ENCODE measurements at places on chromosomes 7 and 10.

DNA sequence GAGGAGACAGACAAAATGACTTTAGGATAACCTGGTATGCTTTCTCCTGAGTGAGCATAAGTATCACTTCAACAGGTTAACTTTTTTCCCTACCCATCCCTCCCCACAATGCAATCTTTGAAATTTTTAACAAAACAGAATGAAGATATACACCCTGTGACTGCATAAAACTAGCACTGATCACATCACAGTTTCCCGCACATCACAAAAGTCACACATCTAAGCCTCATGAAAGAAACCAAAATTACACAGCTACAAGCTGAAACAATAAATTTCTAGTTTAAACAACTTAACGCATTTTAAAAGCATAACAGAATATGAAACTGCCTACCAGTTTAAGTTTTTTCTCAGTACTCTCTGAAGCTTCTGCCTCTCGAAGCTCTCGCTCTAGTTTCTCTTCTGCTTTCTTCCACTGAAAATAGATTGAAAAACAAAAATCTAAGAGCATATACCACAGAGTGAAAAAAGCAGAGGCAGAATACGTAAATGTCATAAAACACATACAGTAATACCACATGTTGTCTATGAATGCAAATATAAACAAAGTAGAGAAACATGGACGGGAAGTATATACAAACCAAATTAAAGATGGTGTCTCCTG is 18.1 kb downstream of the NOC3L start:
- DNase-seq, result no peak

- DNase-seq, result no peak
These were observed 295.6 kb downstream of the DPP6 start for GRCh38 chr7:154347700-154348266.

DNA sequence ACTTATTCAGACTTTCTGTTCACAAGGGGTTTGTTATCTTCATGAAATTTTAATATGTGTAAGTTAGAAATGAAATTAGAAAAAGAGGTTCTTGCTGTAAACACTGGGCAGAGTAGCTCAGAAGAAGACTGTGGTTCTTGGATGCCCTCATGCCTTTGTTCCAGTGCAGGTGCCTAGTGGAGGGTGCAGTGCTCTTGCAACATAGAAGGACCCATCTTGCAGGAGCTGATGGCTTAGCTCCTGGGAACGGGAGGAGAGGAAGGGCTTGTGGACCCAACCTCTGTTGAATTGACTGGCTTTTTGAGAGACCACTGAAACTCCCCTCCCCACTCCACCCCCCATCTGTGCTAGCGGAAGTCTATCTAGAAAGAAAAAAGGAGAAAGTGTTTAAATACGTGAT is 116.8 kb downstream of the GLCCI1 start:
- no peak for DNase-seq

GRCh38 chr7:29287366-29287765 is 92.8 kb downstream of the CHN2 start:
- no peak for DNase-seq

GRCh38 chr10:28991333-28992270 is 297.3 kb upstream of the LYZL1 start:
- peak; percentile 30 for DNase-seq

- no peak for DNase-seq
These were observed 115.3 kb downstream of the PTPN20 start for GRCh38 chr10:47026301-47027107.

- DNase-seq, result no peak
These were observed 19.0 kb downstream of the ACTA2 start for GRCh38 chr10:88933564-88933963.

DNA sequence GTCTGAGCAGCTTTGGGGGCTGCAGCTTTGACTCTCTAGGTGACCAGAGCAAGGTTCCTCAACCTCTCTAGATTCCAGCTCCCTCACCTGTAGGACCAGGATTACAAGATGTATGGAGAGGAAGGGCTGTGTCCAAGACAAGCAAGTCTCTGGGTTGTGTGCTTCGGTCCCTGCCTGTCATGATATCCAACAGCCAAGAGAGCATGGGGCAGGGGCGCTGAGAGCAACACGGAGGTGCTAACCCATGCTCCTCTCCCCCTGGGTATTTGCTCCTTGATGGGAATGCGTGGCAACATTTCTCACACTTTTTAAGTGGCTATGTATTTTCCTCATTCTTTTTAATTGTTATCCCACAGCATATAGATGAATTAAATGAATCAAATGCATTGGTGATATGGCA is 10.3 kb downstream of the CDHR1 start:
- no peak for DNase-seq

- no peak for DNase-seq
These were observed 1189.0 kb upstream of the LRRN3 start for GRCh38 chr7:109901926-109902325.

DNA sequence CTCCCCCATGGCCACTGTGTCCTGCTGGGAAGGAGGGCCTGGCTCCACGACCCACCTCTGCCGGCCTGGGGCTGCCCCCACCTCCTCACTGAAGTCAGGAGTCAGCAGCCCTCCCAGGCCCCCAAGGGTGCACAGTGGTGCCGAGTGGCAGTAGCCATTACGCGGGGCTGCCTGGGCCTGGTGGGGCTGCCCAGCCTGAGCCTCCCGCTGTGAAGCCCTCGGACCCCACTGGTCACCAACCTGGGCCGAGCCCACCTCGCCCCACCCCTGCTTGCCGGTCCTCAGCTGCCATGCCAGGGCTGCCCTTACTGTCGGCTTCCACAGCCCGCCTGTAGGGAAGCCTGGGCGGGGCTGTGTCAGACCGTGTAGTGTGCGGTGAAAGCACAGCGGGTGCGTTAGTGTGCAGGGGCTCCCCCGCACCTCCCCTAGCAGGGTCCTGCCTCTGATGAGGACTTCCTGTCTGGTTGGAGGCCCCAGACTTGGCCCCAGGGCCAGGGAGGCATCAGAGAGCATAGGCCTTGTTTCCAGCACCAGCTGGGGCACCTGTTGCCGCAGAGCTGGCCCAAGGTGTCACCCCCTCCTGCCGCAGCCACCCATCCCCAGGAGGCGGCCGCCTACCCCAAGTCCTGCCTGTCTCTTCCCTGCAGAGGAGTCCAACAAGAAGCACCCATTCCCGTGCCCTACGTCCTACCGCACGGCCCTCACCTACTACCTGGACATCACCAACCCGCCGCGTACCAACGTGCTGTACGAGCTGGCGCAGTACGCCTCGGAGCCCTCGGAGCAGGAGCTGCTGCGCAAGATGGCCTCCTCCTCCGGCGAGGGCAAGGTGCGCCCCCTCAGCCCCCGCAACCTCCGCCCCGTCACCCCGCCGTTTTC is 10.0 kb downstream of the TMEM120A start:
- no peak for DNase-seq

- DNase-seq, result no peak
These were observed 171.2 kb downstream of the ARHGAP12 start for GRCh38 chr10:31757386-31757791.

GRCh38 chr7:128400566-128400965 is 9.2 kb downstream of the IMPDH1 start:
- DNase-seq, result no peak

DNA sequence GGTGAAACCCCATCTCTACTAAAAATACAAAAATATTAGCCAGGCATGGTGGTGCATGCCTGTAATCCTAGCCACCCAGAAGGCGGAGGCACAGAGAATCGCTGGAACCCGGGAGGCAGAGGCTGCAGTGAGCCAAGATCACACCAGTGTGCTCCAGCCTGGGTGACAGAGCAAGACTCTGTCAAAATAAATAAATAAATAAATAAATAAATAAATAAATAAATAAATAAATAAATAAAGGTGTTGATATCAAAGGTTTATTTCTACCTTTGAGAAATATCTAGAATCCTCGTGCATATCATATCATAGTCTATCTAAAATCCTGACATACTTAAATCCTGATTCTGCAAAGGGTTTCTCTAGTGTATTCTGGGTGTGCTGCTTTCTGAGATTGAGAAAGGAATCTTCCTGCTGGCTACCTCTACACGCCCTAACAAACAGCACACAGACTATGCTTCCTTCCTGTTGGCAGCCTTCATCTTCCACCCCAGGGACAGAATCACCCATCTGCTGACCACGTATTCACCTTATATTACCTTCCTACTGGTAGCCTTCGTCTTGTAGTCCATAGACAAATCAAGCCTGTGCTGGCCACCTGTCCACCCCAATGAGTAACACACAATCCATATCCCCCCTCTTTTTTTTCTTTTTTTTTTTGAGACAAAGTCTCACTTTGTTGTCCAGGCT is 8.7 kb downstream of the ABLIM1 start:
- DNase-seq, result no peak

DNA sequence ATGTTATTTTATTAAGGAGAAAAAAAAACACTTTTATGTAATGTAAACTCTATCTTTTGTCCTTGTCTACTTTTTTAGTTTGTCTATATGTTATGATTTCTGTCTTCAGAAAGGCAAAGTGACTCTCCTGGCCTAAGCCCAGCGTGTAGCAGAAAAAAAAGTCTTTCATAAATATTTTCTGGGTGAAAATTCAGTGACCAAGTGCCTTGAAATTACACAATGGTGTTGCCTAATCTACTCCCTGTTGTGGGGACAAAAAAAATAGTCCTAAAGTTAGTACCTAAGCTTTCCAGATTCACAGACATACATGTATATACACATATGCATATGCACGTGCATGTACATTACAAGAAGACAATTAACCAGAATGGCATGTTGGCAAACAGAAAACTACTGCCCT is 1257.8 kb upstream of the SORCS1 start:
- DNase-seq, result no peak

DNA sequence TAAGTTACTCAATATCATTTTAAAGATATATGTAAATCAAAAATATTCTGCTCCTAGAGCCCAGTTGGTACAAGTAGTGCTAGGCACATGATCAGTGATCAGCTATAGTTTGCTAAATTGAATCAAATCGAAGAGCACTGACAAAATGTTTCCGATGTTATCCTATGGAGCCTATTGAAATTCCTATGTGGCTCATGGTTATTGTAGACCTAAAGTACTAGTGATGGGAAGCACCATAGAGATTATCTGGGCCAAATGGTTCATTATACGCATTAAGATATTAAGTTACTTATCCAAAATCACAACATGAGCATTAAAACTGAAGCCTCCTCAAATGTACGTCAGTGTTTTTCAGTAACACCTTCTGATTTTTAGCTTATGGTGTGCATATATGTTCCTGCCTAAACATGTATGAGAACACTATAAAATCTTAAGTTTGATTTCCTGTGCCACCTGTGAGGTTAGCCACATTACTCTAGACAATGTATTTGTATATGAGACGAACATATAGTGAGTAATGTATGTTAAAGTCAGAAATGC is 103.2 kb downstream of the IQUB start:
- DNase-seq, result no peak

DNA sequence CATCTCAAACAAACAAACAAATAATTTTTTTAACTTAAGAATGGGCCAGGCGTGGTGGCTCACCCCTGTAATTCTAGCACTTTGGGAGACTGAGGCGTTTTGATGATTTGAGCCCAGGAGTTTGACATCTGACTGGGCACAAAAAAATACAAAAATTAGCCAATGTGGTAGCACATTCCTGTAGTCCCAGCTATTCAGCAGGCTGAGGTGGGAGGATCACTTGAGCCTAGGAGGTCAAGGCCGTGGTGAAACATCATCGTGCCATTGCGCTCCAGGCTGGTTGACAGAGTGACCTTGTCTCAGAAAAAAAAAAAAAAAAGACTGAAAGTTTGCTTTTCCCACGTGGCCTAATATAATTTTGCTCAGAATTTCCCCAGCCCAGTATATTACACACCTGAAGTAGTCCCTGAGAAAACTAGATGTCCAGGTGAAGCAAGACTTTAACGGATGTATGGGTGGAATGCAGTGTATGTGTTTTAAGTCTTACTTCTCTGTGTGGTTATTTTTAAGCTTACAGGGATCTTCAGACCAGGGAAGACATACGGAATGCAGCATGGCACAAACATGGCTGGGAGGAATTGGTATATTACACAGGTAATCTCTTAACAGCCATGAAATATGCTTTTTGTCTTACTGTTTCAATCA is 32.6 kb downstream of the NIPSNAP2 start:
- no peak for DNase-seq

DNA sequence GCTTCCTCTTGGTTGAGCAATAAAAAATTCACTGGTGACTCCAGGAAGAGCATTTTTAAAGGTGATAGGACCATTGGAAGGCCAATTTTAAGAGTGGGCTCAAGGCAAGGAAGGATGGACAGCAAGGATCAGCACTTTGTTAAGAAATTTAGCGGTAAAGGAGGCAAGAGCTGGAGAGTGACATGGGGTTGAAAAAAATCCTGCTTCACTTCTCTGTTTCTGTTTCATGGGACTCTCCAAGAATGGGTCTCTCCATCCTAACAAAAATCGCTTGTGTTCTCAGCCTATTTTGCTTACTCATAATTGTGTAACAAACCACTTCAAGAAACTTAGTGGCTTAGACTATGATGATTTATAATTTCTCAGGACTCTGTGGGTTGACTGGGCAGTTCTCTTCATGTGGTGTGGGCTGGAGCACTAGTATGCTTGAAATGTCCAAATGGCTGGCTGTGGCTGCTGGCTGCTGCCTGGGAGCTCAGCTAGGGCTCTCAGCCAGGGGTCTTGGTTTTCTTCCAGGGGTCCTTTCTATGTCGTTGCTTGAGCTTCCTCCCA is 59.8 kb upstream of the ZNRF2 start:
- peak; percentile 55 for DNase-seq

DNA sequence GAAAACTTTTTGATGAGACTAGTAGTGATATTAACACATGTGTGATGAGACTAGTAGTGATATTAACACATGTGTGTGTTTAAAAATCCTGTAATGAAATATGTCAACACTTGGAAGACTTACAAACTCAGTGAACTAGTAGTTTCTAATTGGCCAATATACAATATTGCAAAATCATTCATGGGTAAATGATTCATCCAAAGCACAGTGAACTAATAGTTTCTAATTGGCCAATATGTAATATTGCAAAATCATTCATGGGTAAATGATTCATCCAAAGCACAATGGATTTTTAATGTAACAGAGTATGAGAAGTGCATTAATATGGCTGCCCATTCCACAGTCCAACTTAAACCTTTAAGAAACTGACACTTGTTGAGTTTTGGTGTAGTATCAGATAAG is 77.8 kb downstream of the ATAD1 start:
- peak; percentile 89 for DNase-seq

DNA sequence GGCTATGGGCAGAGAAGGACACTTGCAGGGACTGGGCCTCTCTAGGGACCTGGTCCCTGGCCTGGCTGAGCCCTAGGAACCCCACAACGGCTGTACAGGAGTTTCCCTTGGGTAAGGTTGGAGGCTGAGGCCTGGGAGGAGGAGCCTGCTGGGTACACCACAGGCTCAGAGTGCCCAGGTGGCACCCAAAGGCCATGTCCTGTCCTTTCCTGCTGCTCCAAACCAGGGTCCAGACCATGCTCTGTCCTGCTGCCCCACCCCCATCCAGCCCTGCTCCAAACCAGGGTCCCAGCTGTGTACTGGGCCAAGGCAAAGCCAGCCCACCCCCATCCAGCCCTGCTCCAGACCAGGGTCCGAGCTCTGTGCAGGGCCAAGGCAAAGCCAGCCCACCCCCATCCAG is 35.3 kb upstream of the ZNF488 start:
- no peak for DNase-seq

DNA sequence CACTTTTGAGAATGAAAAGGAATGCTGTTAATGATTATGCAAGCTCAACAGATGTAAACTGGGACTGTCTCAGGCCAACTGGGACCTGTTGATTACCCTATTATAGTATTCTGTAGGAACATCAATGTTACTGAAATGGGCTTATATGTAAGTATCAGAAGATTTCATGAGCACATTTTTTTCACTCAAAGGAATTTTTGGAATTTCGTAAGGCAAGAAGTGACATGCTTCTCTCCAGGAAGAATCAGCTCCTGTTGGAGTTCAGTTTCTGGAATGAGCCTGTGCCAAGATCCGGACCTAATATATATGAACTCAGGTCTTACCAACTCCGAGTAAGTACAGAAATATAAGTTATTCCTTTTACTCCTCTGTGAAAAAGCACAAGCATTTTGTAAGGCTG is 19.2 kb downstream of the NIPSNAP2 start:
- no peak for DNase-seq
